Left cardiac atrium (tissue), 4 donors: ENCODE measurements at places on chromosomes 12 and 14. TPM values are rescaled to one million over a fixed set of nuclear protein-coding genes. Genes with fewer than 3 reads are reported as not detected.

NGB gene
- not detected for total RNA-seq

CD69 gene
- 1.7 TPM for total RNA-seq

LRRK2 gene
- 7.7 TPM for total RNA-seq

SNX6 gene
- total RNA-seq, result 56.8 TPM

KRT6C gene
- total RNA-seq, result not detected

PIANP gene
- total RNA-seq, result 0.42 TPM

SERPINA9 gene
- not detected for total RNA-seq

NYNRIN gene
- total RNA-seq, result 12.0 TPM

SLC38A2 gene
- 122 TPM for total RNA-seq

SPIC gene
- not detected for total RNA-seq

FGF6 gene
- total RNA-seq, result not detected

ARHGAP9 gene
- 8.0 TPM for total RNA-seq

TEX52 gene
- not detected for total RNA-seq

TSPAN19 gene
- not detected for total RNA-seq

NKX2-1 gene
- total RNA-seq, result not detected

OAS2 gene
- total RNA-seq, result 18.4 TPM

CINP gene
- total RNA-seq, result 31.9 TPM

RFX4 gene
- not detected for total RNA-seq

CLEC1B gene
- total RNA-seq, result not detected

TC2N gene
- 20.8 TPM for total RNA-seq

CCDC177 gene
- not detected for total RNA-seq

HRK gene
- total RNA-seq, result 0.05 TPM

OTX2 gene
- total RNA-seq, result not detected

KRT79 gene
- total RNA-seq, result 0.16 TPM

DLK1 gene
- not detected for total RNA-seq

CARMIL3 gene
- 0.62 TPM for total RNA-seq

OR6C2 gene
- total RNA-seq, result not detected

MIP gene
- not detected for total RNA-seq

CLEC2A gene
- not detected for total RNA-seq

ATF7IP gene
- 55.0 TPM for total RNA-seq
